Stromal cell of bone marrow (primary cell): ENCODE measurements at places on chromosomes 3 and 15.

- no peak for DNase-seq
Measured at GRCh38 chr3:192220915-192221314, 506.4 kb downstream of the FGF12 start.

DNA sequence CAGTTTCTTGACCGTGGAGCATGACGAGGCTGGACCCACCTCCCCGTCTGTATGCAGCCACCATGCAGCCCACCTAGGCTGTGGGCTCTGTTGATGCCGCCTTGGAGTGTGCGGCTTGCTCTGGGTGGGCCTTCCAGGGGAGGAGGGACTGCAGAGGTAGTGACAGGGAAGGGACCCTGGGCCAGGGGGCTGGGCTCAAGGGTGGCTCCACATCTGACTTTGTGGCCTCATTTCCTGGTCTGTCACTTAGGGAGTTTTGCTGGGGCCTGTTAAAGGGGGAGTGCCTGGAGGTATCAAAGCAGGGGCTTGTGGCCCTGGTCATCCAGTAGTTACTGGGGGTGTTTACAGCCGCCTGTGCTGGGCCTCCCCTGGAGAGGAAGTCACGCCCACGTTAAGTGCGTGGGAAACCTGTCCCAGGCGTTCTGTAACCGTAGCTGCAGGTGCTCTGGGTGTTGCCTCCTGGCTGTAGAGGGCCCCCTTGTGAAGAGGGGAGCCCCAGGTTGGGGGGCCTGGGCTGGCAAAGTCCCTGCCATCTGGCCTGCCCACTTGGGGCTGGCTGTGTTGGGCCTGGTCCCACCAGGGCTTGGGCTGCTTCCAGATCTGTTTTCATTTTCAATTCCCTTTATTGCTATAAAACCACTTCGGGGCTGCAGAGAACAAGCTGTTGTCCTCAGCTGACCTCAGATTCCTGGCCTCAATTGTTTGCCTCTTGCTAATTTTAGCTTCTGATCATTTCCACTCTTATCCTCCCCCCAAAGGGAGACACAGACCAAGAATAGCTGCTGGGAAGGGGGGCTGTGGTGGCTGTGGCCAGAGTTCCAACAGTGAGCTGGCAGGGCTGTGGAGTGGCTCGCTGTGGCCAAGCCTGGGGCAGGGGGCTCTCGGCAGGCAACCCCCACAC lies 26.5 kb downstream of the KLF13 start:
- peak; percentile 86 for DNase-seq

- DNase-seq: no peak
Measured at GRCh38 chr3:101994386-101994785, 145.1 kb downstream of the NFKBIZ start.

DNA sequence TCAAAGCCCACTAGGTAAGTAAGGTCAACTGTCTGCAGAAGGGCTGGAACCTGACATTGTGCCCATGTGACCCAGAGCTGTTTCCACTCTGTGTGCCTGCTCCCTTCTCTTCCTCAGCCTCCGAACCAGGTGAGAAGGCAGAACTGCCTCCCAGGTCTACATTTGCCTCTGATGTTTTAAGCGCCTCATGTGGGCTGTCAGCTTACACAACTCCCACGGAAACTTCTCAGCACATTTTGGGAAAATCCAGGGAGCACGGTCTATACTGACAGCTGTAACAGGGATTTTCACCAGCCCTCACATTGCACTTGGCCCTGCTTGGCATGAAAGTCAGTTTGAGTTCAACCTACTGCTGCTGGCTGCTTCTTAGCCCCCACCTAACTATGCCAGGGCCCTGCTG lies 46.9 kb upstream of the SLC24A5 start:
- no peak for DNase-seq
